ENCODE measurements at places on chromosomes 7 and 10.

GRCh38 chr10:19014498-19014897, 34.1 kb upstream of the MALRD1 start:
- DNase-seq = no peak

- no peak for DNase-seq
Observed at GRCh38 chr10:26780106-26780792, 80.5 kb downstream of the ABI1 start.

DNA sequence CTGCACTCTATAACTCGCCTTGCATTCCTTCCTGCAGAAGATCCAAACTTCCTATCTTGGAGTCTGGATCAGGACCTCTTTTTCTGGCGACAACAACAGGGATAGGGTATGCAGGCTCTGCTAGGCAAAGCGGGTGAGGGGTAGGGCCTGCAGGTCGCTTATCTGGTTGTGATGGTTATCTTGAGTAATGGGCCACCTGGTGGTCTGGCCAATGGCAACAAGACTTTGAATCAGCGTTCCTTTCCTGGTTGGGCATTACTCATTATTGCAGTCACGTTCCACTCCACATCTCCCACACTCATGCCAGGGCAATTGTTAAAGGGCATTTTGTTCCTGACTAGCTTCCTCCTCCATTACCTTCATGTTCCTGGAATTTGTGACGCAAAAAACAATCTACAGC, 48.4 kb upstream of the PLXDC2 start:
- DNase-seq = peak; percentile 15

GRCh38 chr10:32112055-32112454, 55.8 kb upstream of the KIF5B start:
- DNase-seq = no peak

GRCh38 chr7:136588216-136588615, 280.2 kb upstream of the CHRM2 start:
- DNase-seq = no peak

DNA sequence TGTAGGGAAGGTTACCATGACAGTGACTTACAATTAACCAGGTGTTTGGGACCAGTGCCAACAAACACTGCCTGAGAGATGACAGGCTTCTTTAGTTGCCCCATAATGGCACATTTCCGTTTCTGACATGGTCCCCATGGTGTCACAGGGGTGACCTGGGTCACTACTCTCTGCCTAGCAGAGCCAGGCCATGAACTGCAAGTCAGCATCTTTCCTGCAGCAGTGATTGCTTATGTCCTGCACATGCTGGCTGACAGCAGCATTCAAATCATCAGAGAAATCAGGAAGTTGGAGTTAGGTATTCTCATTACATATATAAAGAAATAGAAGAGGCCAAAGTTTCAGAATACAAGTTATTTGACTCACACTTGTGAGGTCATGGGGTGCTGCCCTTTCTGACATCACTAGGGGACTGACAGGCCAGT, 47.1 kb upstream of the ZNRF2 start:
- DNase-seq = no peak

DNA sequence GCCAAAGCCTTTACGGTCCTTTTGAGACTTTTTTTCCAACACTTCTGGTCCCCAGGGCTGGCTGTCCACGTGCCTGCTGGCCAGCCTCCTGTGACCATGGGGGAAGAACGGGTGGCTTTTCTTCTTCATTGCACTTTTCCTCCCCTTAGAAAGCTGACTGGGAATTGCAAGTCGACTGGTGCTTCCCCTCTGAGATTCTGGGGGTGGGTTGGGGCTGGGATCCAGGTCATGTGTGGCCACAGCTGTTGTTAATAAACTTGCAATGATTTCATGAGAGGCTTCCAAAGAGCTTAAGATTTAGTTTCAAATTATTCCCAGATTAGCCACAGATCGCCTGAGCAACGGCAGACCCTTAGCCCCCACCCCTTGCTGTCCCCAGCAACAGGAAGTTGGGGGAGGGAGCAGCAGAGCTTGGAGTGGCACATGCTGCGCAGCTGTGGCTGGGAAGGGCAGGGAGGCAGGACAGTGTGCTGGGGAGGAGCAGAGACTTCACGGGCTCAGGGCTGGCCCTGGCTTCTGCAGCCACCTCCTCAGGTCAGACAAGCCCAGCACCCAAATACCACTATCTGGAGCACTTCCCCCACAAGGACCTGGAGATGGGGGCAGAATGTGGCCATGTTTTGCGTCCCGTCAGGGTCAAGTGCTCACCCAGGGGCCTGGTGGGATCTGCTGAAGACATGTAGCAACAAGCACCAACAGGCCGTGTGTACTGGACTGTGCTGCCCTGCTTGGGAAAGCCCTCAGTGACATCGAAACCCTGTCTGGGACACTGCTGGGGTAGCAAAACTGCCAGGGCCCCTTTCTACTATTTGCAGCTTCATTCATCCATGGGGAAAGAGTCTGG, 147.1 kb downstream of the RNF216 start:
- DNase-seq = peak; percentile 91

- DNase-seq = no peak
Observed at GRCh38 chr10:31581741-31582323, 262.8 kb downstream of the ZEB1 start.

DNA sequence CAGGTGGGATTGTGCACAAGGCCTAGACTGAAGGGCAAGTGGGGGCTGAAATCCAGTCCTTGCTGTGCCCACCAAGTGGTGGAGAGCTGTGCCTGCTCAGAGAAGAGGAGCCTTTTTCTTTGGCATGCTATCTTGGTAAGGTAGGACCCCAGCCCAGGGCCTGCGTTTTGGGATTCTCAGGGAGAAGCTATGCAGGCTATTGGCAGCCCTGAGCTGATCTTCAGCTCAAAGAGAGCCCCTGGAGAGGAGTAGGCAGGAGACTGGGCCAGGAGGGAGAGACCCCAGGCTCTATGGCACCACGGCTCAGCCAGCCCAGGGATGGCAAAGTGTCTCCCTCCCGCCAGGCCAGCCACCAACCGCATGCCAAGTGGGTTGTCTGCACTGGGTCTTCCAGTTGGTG, 119.2 kb upstream of the PCBD1 start:
- DNase-seq = no peak

DNA sequence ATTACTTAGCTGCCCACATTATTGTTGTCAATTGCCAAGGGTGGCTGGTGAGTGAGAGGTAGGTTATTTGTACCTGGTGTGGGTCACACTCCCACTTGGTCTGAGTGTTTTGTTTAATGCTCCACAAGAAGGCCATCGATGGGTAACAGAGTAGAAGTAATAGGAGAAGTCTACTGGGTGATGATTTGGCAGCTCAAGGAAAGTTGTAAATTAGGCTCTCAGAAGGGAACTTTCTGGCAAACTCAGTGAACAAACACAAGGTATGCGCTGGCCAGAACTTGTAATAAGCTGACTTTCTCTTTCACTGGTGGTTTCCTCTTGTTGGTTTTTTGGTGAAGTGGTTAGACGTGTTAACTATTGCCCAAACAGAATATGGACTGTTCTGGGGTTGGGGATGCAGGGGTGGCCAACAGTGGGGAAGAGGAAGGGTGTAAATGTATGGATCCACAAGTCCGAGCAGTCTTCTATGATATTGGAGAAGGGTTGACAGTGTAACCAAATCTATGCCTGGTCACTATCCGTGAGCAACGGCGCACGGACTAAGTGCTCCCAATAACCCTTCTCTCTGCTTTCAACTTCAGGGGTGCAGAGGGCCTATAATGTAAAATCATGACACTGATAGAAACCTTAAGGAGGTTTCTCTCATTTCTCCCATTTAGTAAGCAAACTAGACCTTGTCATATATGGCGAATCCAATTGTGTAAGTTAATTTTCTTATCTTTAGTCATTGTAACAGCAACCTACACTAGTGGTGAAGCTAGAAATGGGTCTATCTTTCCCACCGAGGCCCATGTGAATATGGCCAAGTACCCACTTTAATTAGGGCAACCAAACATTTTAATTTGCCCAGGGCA, 212.8 kb downstream of the PTEN start:
- no peak for DNase-seq

DNA sequence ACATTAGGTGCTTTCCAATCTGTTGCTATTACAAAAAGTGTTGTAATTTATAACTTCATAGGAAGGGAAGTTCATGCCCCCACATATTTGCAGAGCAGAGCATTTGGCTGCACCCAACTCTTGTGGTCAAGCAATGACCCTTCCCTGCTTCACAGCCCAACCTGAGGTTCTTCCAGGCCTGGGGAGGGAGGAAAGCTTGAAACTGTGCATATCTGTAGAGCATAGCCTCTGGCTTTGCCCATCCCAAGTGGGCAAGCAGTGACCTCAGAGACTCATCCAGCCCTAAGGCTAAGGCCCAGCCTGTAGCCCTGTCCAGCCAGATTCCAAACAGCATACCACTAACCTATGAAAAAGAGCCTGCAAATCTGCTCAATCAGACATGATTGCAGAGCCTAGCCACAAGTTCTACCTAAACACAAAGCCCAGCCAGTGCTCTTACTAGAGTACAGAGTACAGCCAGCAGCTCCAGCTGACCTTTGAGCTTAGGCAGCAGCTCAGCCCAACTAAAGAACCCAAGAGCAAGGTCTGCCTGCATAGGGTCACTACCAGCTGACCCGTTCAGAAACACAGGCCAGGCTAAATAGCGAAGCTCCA, 14.4 kb upstream of the GSTK1 start:
- no peak for DNase-seq

- DNase-seq = no peak
Observed at GRCh38 chr7:13044309-13044708, 356.9 kb downstream of the ARL4A start.

DNA sequence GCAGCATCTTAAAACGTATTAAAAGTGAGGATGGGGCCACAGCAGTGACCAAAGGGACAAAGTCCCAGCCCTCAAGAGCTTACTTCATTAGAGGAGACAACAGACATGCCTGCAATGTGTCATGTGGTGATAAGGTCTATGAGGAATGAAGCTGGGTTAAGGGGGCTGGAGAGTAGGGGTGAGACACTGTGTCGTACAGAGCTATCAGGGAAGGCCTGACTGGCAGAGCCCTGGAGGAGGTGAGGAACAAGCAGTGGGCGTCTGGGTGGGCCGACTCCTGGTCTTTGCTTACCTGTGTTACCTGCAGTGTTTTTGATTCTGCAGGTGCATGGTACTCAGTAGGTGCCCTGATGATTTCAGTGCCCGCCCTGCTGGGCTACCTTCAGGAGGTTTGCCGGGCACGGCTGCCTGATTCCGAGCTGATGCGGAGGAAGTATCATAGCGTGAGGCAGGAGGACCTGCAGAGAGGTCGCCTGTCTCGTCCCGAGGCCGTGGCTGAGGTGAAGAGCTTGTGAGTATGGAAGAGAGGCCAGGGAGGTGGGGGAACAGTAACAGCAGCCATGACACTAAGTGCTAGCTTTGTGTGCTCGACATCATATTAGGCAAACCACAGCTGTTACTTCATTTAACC, 7.6 kb downstream of the ZFYVE27 start:
- no peak for DNase-seq

DNA sequence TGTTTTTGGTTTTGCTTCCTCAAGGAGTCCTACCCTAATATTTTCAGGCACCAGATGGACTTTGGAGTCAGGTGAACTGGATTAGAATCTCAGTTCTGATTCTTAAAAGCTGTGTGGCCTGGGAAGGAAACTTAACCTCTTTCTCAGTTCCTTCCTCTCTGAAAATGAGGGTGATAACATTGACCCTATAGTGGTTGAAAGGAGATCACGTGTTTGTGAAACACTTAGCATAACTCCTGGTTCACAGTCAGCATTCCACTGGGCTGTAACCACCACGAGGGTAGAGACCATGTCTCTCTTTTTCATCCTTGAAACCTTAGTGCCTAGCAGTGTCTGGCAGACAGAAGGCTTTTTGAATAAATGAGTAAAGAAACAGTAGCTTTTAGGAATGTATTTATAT, 16.7 kb downstream of the LSMEM1 start:
- DNase-seq = no peak

DNA sequence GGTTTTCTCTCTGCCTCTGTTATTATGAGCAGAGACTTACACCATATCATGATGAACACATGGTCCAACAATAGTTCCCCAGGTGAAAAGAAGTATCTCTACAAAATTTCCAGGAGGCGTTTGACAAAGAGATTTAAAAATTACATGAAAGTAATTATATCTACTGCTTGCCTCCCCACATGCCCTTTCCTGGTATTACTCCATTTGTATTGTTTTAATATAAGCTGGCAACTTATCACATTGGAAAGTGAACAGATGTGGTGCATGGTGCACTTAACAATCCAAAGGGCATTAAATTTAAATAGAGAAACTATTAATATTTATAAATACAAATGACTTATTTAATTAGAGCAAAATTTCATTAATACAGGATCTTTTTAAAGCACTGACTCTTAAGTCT, 638.2 kb downstream of the ANKRD7 start:
- no peak for DNase-seq

- no peak for DNase-seq
Observed at GRCh38 chr7:4733936-4734528, 41.4 kb upstream of the AP5Z1 start.

- DNase-seq = no peak
Observed at GRCh38 chr10:31611161-31611560, 292.1 kb downstream of the ZEB1 start.

- no peak for DNase-seq
Observed at GRCh38 chr7:39633563-39634477, 10.4 kb downstream of the RALA start.

- no peak for DNase-seq
Observed at GRCh38 chr10:50501478-50501877, 122.3 kb downstream of the SGMS1 start.

GRCh38 chr7:30980194-30980593, 16.4 kb downstream of the GHRHR start:
- no peak for DNase-seq

GRCh38 chr10:23496727-23497126, 57.9 kb downstream of the OTUD1 start:
- DNase-seq = no peak

DNA sequence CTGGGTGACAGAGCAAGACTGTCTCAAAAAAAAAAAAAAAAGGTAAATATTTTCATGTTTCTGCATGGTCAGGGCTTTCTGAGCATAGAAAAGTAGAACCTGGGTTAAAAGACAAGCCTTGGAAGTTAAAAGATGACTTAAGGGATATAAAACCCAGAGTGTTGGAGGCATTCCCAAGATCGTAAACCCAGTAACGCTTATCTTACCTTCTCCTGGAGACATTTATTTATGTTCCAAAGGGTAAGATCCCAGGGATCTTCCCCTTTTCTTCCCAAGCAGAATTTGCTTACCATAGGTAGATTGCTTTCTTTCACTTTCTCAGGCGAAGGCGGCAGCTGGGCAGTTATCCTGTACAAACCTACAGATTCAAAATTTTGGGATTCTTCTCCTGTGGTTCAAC, 22.2 kb downstream of the SUGCT start:
- no peak for DNase-seq

DNA sequence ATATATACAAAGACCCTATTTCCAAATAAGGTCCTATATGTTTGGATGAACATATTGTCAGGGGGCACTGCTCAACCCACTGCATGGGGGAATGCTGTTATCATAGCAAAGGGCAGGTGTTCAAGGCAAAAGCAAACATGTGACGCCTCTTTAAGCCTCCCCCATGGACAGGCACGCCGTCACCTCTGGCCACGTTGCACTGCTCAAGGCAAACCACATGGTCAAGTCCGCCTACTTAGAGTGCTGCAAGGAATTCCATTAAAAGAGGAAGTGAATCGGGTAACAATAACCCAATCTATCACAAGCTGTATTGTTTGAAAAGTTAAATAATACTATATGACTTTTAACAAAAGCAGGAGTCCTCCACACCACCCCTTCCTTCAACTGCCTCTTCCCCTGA, 8.8 kb upstream of the CALD1 start:
- DNase-seq = no peak
